ENCODE measurements at places on chromosomes 7 and 10.

DNA sequence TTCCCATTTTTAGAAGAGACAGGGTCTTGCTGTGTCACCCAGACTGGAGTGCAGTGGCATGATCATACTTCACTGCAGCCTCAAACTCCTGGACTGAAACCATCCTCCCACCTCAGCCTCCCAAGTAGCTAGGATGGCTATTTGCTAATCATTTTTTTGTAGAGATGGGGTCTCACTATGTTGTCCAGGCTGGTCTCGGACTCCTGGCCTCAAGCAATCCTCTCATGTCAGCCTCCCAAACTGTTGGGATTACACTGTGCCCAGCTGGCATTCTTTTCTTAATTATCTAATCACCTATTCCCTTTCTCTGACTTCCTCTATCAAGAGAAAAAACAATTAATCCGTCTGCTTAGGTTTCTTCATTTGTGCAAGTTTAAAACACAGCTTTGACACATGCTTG, 172.5 kb upstream of the TRIM24 start:
- peaks cover 11% of the 10 kb centered on the region for H3K36me3 ChIP-seq
- H3K4me3 ChIP-seq: no peak overlapping the region
- no peak overlapping the region for H3K27ac ChIP-seq
- H3K4me1 ChIP-seq: no peaks in the 10 kb centered on the region

- peaks cover 58% of the 10 kb centered on the region for H3K27me3 ChIP-seq
- no peaks in the 10 kb centered on the region for H3K4me1 ChIP-seq
- no peak overlapping the region for H3K4me3 ChIP-seq
These were observed 358.7 kb upstream of the MYO3A start for GRCh38 chr10:25575343-25575742.

GRCh38 chr7:129702316-129702715, 90.8 kb downstream of the NRF1 start:
- peaks cover 7% of the 10 kb centered on the region for H3K4me1 ChIP-seq
- no peaks in the 10 kb centered on the region for H3K36me3 ChIP-seq
- no peak overlapping the region for H3K4me3 ChIP-seq
- H3K27ac ChIP-seq: no peak overlapping the region
- no peak for DNase-seq
- H3K27me3 ChIP-seq: no peaks in the 10 kb centered on the region

DNA sequence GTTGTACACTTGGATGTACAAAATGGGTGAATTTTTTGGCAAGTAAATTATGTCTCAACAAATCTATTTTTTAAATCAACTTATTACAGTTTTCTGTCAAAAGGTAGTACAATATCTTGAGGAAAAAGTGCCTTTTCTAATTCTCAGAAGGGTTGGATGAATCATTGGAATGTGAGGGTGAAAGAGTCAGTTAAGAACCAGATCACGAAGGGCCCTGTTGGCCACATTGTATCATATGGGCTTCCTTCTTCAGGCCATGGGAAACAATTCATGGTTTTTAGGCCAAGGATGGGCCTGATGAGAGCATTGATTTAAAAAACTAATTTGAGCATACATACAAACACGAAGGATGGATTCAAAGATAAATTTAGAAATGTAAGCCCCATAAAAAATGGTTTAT, 503.7 kb downstream of the TNS3 start:
- no peak for DNase-seq
- no peak overlapping the region for H3K4me3 ChIP-seq
- H3K27me3 ChIP-seq: no peaks in the 10 kb centered on the region
- no peak overlapping the region for H3K27ac ChIP-seq

GRCh38 chr10:103692952-103693811, 162.2 kb downstream of the SH3PXD2A start:
- H3K4me1 ChIP-seq: peaks cover 14% of the 10 kb centered on the region
- H3K4me3 ChIP-seq: no peak overlapping the region
- H3K27me3 ChIP-seq: no peaks in the 10 kb centered on the region
- H3K36me3 ChIP-seq: peaks cover 9% of the 10 kb centered on the region

GRCh38 chr7:24660546-24660945, 87.3 kb downstream of the PALS2 start:
- no peaks in the 10 kb centered on the region for H3K27me3 ChIP-seq
- no peak for DNase-seq
- no peaks in the 10 kb centered on the region for H3K4me1 ChIP-seq
- no peak overlapping the region for H3K4me3 ChIP-seq
- H3K36me3 ChIP-seq: no peaks in the 10 kb centered on the region
- no peak overlapping the region for H3K27ac ChIP-seq

DNA sequence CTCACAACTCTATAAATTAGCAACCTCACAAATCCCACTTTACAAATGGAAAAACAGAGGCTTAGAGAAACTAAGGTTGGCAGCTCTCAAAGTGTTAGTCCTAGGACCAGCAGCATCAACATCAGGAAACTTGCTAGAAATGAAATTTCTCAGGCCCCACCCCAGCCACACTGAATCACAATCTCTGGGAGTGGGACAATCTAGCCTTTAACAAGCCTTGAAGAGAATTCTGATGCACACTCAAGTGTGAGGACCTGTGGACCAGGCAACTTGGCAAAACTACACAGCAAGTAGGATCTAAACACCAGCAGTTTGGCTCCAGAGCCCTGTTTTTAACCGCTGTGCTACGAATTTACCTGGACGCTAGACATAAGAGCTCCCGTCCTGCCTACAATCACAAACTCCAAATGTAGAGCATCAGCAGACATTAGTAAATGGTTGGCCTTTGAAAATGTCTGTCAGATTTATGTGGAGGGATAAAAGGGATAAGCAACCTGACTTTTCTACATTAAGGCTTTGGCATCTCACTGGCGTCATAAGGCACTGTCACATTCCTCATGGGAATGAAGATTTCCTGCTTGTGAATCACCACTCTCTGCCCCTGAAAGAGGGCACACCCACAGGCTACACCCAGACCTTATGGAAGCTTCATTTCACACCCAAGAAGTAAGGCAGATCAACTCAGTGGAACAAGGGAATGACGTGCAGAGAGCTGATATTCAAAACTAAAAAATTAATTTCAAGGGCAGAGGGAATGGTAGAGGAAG, 34.5 kb downstream of the PPP1R3C start:
- H3K36me3 ChIP-seq: no peaks in the 10 kb centered on the region
- H3K4me1 ChIP-seq: peaks cover 26% of the 10 kb centered on the region
- no peaks in the 10 kb centered on the region for H3K27me3 ChIP-seq
- peak; percentile 76 for DNase-seq

GRCh38 chr7:27700501-27700900, 37.8 kb upstream of the HIBADH start:
- H3K27me3 ChIP-seq: no peaks in the 10 kb centered on the region
- no peak overlapping the region for H3K27ac ChIP-seq
- DNase-seq: no peak
- H3K4me1 ChIP-seq: peaks cover 5% of the 10 kb centered on the region
- no peak overlapping the region for H3K4me3 ChIP-seq

DNA sequence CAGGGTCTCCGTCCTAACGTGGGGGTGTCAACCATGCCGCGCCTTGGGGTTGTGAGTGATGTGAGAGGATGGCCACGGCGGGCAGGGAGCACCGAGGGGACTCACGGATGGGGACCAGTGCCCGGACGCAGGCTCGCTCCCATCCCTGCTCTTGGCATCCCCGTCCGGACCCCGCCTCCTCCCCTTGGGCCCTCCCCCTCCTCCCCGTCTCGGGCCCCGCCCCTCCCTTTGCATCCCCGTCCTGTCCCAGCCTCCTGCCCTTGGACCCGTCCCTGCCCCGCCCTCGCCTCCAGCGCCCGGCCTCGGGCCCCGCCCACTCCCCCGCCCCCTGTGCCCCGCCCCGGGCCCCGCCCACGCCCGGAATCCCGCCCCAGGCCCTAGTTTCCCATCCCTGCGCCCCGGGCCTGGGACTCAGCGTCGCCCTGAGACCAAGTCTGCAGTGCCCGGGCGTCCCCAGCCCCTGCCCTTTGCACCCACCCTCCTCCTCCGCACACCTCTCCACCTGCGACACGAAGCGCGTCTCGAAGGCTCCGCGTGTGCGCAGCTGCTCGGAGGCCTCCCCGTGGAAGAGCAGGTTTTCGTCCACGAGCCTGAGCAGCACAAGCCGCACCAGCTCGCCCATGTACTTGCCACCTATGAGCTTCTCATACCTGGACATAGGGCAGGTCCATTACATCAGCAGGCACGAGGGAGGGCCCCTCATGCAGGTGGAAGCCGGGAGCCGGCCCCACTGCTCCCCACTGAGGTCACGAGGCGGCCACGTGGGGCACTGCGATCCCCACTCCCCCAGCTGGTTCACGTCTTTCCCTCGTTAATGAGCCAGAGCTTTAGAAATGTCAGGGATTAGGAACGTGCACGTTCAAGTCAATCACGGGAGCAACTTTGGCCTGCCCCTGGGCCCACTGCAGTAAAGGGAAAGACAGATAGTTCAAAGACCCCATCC, 5.1 kb upstream of the MYL7 start:
- no peak overlapping the region for H3K4me3 ChIP-seq
- DNase-seq: peak; percentile 29
- no peak overlapping the region for H3K27ac ChIP-seq
- H3K27me3 ChIP-seq: no peaks in the 10 kb centered on the region
- H3K36me3 ChIP-seq: no peaks in the 10 kb centered on the region
